ENCODE measurements at places on chromosomes 7 and 10.

GRCh38 chr10:70462349-70462984 lies 16.1 kb upstream of the PALD1 start:
- DNase-seq: no peak

GRCh38 chr7:74287303-74288033 lies 1.7 kb upstream of the CLIP2 start:
- DNase-seq: no peak

- DNase-seq: no peak
These were observed 6.9 kb downstream of the NT5C2 start for GRCh38 chr10:103186128-103186527.

GRCh38 chr7:42831006-42831717 lies 80.7 kb downstream of the C7orf25 start:
- DNase-seq: no peak

GRCh38 chr10:127447197-127447596 lies 101.9 kb upstream of the NPS start:
- no peak for DNase-seq

GRCh38 chr10:125023862-125024496 lies 82.1 kb downstream of the ZRANB1 start:
- no peak for DNase-seq

Data from stimulated activated CD8-positive, alpha-beta memory T cell treated with anti-CD3 and anti-CD28 coated beads, Interleukin-7, amount 100 ng/mL, for 24 hours (primary cell).